KBM-7 (cell line): ENCODE measurements at places on chromosomes 6 and 20.

GRCh38 chr6:111872401-111873177 is 663 bp downstream of the FYN start:
- DNase-seq, result peak; percentile 7

DNA sequence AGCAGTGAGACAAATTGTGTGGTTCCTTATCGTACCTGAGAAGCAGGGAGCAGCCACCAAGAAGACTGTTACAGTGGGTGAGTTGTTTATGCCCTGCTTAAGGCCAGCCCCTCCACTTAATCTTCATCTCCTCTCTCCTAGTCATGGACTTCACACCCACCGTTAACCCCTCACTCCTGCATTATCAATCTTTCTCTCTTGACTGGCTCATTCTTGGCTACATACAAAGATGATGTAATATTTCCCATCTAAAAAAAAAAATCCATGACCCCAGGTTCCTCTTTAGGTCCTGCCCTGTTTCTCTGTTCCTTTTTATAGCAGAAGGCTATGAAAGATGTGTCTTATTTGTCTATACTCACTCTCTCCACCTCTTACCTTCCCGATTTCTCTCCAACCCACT is 72.4 kb downstream of the SHLD1 start:
- peak; percentile 65 for DNase-seq

GRCh38 chr6:87029711-87030314 is 65.1 kb downstream of the CGA start:
- peak; percentile 23 for DNase-seq

DNA sequence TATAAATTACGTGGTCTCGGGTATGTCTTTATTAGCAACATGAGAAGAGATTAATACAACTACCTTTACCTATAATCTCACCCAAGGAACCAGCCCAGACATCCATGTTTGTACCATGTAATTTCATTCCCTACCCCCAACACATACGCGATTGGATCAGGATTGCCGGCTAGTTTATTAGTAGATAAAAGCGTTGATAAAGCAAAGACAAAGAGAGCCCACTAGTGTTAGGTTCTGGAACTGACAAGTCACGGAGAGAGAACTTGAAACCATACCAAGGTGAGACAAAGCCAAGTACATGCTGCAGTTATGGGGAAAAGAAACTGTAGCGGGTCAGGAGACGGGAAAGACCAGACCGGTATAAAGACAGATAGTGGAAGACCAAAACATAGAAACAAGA is 37.4 kb upstream of the FAM135A start:
- DNase-seq, result peak; percentile 29

GRCh38 chr20:3894796-3895195 is 5.6 kb downstream of the PANK2 start:
- no peak for DNase-seq

DNA sequence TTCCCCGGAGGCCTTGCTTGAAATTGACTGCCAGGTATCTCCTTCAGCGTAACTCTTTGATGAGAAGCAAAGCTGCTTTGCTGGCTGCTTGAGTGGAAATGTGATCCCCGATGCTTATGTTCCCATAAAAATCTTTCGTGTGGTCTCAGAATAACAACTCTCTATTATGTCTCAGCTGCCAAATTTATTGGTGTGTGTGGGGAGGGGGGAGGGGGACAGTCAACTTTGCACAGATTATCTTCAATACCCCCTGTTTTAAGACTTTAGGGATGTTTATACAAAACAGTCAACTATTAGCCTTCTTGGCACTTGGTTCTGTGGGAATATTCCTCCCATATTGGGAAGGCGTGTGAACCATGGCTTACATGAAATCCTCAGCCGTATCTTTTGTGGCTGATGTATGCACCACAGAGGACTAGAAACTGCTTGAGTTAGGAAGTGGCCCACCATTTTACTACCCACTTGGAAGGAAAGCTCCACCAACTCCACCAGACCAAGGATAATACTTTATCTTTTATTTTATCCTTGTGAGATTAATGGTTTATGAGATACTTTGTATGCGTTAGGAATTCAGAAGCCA is 101.5 kb upstream of the SLC24A3 start:
- no peak for DNase-seq

DNA sequence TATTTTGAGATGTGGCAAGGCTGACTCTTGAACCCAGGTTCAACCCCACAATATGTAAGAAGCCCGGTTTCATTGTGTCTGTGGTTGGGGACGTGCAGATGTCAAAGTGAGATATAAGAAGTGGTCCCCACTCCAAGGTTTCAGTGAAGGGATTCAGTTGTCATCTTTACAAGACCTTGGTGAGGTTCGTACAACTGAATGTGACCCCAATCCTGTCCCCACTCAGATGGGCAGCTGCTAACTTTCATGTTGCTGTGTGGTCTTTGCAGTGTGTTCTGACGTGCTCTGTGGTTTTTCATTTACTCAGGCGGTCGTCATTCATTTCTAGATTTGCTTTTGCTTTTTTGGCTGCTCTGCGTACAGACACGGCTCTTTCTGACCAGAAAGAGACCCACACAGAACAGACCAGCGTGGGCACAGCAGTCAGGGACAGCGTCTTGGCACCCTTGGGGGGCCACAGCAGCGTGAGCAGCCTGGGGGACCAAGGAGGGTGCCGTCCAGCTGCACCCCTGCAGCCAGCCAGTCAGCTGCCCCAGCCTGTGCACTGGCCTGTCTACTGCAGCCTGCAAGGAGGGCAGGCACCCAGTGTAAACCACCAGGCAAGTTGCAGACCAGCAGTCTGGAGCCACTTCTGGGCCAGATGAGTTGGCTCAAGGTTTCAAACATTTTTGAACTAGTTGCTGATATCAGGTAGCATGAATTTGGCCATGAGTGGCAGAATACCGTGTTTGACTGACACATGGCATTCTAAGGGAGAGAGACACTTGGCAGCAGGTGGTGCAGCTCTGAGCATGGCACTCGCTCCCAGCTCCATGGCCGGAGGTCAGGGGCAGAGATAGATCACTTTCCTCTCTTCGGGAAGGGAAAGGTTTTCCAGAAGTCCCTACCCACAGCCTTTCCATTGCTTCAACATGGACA is 49.4 kb upstream of the IRF4 start:
- no peak for DNase-seq

GRCh38 chr6:85240787-85241385 is 209.0 kb upstream of the NT5E start:
- DNase-seq, result no peak

- DNase-seq, result no peak
Observed at GRCh38 chr6:43836507-43837240, 66.7 kb downstream of the VEGFA start.

- DNase-seq, result no peak
Observed at GRCh38 chr6:93282521-93283031, 136.8 kb downstream of the EPHA7 start.

- DNase-seq, result no peak
Observed at GRCh38 chr6:80454197-80454596, 347.7 kb downstream of the BCKDHB start.

- DNase-seq, result no peak
Observed at GRCh38 chr6:54613596-54613995, 233.0 kb upstream of the FAM83B start.

GRCh38 chr6:118933855-118934460 is 1.0 kb downstream of the MCM9 start:
- DNase-seq, result no peak

DNA sequence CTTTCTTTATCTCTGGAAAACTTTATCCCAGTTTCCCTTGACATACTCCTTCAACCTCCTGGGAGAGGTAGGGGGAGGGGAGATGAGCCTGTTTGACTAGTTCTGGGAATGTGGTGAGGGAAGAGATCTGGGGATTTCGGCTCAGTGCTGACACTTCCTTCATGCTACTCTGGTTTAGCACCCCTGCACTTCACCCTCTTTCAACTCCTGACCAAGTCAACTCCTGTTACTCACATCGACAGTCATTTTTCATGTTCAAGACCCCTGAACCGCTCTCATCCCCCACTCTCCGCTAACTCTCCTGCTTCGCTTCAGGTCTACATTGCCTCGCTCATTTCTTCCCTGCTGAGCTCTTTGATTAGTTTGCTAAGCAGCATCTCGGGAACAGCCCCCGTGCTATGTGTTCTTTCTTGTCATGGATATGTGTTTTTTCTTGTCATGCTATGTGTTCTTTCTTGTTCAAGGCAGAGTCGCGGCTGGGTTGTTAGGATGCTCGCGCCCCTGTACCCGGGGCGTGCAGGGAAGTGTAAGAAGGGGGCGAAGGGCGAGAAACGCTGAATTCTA is 16.6 kb upstream of the TRIM27 start:
- no peak for DNase-seq

DNA sequence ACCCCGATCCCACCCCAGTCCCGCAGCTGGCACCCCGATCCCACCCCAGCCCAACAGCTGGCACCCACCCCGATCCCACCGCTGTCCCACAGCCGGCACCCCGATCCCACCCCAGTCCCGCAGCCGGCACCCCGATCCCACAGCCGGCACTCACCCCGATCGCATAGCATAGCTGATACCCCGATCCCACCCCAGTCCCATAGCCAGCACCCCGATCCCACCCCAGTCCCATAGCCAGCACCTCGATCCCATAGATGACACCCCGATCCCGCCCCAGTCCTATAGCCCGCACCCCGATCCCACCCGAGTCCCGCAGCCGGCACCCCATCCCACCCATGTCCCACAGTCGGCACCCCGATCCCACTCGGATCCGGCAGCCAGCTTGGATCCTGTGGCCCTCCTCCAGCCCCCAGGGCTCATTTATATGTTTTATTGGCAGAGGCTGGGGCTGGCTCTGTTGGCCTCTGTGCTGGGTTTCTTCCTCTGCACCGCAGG is 897 bp upstream of the GMEB2 start:
- no peak for DNase-seq
